ENCODE measurements at places on chromosomes 3 and 15.

DNA sequence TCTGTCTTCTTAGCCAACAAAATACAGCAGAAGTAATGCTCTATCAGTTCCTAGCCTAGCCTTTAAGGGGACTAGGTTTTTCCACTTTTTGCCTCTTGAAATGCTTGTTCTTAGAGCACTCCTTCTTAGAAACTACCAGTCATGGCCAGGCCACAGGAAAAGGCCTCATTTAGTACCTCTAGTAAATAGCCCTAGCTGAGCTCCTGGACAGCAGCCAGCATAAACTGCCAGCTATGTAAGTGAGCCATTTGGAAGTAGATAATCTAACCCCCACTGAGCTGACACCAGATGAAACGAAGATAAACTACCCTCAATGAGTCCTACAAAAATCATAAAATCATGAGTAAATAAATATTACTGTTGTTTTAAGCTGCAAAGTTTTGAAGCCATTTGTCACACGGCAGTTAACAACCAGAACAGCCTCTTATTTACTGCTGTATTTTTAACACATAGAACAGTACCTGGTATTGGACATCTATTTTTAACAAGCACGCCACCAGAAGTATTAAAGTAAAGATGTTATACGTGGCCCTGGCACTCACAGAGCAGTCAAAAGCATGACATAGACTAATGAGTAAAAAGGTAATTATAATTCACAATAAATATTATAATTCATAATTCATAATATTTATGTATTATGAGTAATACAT, 12.0 kb downstream of the TBC1D5 start:
- H3K27me3 ChIP-seq = no peaks in the 10 kb centered on the region
- no peak overlapping the region for H3K4me3 ChIP-seq
- no peaks in the 10 kb centered on the region for H3K4me1 ChIP-seq
- H3K27ac ChIP-seq = no peak overlapping the region
- no peak for DNase-seq

DNA sequence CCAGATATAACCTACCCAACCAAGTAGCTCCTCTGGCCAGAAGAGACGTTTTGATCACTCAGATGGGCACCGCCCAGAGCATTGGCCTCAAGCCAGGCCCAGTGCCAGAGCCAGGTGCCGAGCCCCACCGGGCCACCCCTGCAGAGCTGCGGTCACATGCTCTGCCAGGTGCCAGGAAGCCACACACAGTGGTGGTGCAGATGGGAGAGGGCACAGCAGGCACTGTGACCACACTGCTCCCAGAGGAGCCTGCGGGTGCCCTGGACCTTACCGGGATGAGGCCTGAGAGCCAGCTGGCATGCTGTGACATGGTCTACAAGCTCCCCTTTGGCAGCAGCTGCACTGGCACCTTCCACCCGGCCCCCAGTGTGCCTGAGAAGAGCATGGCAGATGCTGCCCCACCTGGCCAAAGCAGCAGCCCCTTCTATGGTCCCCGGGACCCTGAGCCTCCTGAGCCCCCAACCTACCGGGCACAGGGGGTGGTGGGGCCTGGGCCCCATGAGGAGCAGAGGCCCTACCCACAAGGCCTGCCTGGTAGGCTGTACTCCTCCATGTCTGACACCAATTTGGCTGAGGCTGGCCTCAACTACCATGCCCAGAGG, 19.1 kb upstream of the APEH start:
- no peaks in the 10 kb centered on the region for H3K27me3 ChIP-seq
- H3K4me1 ChIP-seq = peaks cover 58% of the 10 kb centered on the region
- no peak for DNase-seq
- H3K36me3 ChIP-seq = no peaks in the 10 kb centered on the region
- H3K27ac ChIP-seq = no peak overlapping the region
- no peak overlapping the region for H3K4me3 ChIP-seq

DNA sequence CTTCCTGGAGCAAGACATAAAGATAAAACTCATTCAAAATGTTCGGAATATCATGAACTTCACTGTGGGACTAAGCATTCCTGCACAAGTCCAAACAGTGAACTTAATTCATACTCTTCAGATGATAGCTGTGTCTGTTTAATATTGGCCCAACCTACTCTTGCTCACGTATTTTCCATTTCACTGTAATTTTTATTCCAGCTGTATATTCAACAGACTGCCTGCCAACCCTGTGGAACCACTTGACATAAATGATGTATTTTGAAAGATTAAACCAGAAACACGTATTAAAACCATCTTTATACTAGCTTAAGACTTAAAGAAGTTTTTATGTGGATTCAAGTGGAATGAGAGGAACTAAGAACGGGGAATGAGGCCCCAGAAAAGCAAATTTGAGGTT, 172.5 kb downstream of the TMEM108 start:
- no peak overlapping the region for H3K27ac ChIP-seq
- peak; percentile 91 for DNase-seq
- H3K4me1 ChIP-seq = peaks cover 2% of the 10 kb centered on the region

- H3K27ac ChIP-seq = peak overlapping the region; percentile 33
- peak; percentile 68 for DNase-seq
- H3K4me3 ChIP-seq = no peak overlapping the region
- H3K36me3 ChIP-seq = no peaks in the 10 kb centered on the region
- no peaks in the 10 kb centered on the region for H3K27me3 ChIP-seq
Measured at GRCh38 chr3:73432023-73432705, 192.6 kb downstream of the PDZRN3 start.
